ENCODE measurements at places on chromosomes 5 and 9.

DNA sequence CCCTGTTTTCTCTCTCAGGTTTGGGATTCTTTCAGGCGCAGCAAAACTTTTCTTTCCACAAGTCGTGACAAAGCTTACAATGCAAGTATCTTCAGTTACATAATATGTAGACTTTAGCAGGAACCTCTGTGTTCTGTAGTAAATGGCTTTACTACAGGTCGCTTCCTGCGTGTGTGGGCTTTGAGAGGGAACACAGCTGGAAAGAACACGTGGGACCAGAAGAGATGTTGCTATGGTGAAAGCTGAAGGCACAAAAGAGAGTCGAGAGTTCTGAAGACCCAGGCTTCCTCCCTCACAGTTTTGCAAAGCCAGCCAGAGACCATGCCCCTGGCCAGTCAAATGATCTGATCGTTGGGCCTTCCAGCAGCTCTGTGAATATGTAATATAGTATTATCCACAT, 4.0 kb downstream of the ANKRD55 start:
- DNase-seq: no peak

DNA sequence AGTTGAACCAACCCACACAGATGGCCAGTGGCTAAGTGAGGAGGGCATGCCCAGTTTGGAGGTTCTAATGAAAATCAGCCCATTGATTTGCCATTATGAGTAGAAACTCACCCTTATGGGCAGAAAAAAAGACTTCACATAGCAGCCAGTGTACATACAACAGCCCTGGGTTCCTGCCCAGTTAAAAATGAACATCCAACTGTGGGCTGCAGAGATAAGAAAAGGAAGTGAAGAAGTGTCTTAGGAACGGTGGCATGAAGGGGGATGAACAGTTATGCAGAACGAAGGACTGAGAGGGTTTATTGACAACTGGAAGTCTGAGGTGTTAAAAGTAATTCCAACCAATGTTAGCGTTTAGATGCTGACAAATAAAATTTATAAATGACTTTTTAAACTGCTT, 118.4 kb downstream of the MARCHF3 start:
- no peak for DNase-seq

- no peak for DNase-seq
These were observed 14.0 kb downstream of the FPGS start for GRCh38 chr9:127816728-127817127.

DNA sequence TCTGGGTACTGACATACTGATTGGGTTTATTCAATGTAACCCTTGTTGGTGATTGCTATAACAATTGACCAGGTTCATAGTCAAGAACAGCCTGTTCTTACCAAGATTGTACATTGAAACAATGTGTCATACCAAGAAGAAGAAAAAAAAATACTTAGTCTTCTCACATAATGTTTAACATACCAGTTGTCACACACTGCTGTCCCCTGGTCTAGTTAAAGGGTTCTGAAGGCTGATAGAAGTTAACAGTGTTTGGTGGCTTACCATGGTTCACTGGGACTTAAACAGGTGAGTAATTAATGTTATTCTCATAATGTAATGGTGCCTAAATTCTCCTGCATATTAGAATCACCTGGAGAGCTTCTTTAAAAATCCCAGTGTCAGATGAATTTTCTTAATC, 18.5 kb upstream of the CDC42SE2 start:
- DNase-seq: no peak

- no peak for DNase-seq
These were observed 38.3 kb upstream of the ZFYVE16 start for GRCh38 chr5:80369521-80369920.

DNA sequence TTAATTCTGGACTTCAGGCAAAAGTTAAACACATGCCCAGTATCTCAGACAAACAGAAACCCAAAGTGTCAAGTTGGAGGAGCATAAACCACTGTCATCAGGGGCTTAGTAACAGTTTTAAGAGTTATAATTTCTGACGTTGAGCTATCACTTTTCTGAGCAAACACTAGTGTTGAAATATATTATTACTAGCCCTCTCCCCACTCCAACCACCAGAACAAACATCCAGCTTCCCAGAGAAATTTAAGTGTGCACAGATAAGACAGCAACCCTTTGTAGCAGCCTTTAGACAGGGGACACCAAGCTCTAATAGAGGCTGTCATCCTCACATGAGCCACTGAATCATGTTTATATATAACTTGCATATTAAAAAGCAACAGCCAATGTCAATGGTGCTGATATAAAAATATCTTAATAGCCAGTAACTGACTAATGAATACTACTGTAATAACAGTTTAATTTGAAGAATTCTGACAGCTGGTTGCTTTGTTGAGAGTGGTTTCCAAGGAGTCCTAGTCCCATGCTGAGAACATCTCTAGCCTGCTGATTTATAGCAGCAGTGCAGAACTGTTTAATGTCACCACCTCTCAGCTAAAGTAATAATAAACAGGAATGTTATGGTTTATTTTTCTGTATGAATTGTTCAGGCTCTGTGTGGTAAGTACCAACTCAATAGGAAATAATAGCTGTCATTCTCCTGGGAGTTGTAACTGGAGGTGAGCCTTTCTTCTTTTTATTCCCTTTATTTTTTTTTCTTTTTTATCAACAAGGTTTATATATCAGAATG, 528.7 kb upstream of the ZNF608 start:
- no peak for DNase-seq

DNA sequence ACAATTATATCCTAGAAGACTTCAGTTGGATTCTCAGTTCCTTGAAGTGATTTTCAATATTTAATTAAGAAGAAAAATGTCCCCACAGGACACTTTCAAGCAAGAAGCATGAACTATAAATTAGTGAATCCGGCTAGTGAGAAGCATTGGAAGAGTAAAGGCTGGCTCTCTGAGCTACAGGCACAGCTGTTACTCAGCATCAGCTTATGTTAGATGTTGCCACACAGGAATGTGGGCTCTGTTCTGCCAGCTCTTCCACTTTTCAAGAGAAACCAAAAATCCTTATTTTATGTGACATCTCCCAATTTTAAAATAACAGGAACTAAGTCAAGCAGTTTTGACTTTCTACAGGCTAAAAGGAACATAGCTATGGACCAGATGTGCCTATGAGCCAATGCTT, 14.9 kb downstream of the ZNF474 start:
- no peak for DNase-seq

DNA sequence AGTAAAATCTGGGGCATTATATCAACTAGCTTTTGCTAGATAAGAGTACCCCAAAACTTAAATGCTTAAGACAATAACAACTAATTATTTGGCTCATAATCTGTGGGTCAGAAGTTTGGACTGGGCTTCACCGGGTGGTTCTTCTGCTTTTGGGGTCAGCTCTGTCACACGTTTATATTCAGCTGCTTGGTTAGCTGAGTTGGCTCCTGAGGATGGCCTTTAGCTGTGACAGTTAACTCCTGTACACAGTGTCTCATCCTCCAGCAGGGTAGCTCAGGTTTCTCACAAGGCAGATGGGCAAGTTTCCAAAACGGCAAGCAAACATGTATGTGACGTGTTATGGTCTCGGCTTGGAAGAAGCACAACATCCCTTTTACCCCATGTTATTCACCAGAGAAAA, 488.2 kb downstream of the TLE4 start:
- no peak for DNase-seq

GRCh38 chr5:74949976-74950375, 83.8 kb upstream of the FAM169A start:
- DNase-seq: no peak

- no peak for DNase-seq
These were observed 93.1 kb upstream of the DHFR start for GRCh38 chr5:80747922-80748321.

- no peak for DNase-seq
These were observed 40.7 kb downstream of the HRH2 start for GRCh38 chr5:175698401-175699115.

- no peak for DNase-seq
These were observed 27.9 kb upstream of the IFNA14 start for GRCh38 chr9:21267485-21268346.

GRCh38 chr5:114361724-114362196, at the start of gene KCNN2:
TSS of gene KCNN2 (plus strand) at chr5:114362070. CDS start at chr5:114362140, 70 bp downstream.
- DNase-seq: no peak

GRCh38 chr5:103270581-103270980, 12.0 kb downstream of the MACIR start:
- no peak for DNase-seq

GRCh38 chr5:32170303-32171151, 3.6 kb downstream of the GOLPH3 start:
- no peak for DNase-seq

DNA sequence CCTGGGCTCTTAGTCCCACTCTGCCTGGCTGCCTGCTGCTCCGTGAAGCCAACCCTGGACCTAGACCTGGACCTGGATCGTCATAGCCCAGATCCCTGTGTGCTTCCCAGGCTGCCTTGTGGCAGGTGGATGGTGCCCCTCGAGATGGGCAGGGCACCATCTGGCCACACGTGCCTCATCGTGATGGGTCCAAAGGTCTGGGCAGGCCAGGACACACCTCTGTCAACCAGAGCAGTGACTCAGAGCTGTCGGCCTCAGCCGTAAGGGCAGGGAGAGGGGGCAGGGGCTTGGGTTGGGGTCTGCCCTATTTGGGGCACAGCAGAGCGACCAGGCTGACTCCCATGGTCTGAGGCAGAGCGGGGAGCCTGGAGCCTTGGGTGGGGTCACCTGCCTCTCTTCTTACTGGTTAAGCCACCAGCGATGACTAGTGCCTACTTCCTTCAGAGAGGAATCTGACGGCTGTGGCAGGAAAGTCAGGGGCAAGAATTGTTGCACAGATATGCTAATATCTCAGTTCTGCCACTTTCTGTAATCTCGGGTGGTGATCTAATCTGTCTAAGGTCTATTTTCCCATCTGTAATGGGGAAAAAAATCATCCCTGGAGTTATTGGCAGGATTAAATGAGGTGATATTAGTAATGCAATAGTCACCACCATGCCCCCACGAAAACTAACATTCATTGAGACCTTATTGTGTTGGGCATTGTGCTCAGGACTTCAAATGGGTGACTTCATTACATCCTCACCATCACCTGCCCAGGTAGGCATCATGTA, 3.2 kb upstream of the CDHR2 start:
- DNase-seq: no peak

- DNase-seq: no peak
These were observed 1414.9 kb upstream of the NUDT12 start for GRCh38 chr5:104977529-104977928.

DNA sequence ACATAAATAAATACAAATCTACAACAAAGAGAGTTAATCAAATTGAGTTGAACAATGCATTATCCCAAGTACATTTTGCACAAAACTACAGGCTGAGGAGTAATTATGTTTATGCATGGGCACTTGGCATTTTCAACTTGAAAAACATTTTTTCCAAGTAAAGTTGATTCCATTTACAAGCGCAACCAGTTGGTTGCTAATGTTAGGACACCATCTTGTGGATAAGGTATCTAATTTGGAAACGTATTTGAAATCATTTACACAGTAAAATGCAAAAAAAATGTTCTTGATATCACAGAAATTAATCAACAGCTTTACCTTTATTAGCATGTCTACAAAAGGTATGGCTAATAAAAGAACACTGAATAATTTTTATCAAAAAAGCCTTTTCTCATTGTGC, 18.8 kb downstream of the FTMT start:
- DNase-seq: no peak

DNA sequence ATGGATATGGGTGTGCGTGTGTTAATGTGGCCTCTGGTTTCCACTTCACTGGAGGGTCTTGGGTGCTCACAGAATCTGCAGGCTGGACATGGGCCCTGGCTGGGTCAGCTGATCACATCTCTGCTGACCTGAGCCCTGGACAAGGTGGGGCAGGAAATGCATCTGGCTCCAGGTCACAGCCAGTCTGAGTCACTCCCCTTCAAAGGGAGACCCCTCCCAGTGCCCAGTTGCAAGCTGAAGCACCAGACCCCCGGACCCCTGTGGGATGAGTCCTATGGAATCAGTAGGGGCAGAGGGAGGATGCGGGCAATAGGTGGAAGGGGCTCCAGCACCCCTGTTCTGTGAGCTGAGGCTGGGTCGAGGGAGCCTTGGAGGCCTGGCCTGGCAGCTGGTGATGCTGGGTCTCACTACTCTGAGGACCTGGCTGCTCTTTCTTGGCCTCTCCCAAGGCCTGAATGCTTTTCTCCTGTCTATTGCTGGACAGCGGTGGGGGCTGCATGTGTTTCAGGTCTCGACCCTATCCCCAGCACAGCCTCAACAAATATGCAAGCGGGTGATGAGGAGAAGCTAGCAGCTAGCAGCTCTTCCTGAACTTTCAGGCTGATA, 54.5 kb downstream of the PHF2 start:
- DNase-seq: no peak

DNA sequence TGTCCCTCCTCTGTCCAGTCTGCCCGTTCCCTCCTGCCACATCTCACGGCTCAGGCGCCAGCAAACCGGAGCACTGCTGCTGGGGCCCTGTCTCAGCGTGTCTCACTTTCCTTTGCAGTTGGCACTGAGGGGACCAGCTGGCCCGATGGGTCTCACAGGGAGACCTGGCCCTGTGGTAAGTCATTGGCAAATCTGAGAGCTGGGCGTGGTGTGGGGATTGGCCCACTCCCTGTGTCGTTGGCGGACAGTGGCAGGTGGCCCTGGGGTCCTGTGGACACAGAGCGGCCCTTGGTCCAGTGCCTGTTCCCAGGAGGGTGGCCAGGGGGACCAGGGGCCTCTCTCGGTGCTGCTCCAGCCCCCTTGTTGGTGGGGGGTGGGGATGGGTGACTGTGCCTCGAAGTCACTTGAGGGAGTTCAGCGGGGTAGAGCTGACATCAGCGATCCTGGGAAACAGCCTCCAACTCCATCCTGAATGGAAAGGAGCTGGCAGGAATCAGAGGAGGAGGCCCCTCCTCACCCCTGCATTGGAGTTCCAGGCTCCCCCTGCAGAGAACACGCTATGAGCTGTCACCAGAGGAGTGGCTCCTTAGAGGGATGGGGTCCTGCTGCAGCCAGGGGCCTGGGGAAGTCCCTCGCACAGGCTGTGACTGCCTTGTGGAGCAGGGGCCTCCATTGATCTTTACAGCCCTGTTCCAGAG, 111.0 kb downstream of the COL5A1 start:
- no peak for DNase-seq

GRCh38 chr5:126926187-126926586, 104.2 kb downstream of the MARCHF3 start:
- no peak for DNase-seq

DNA sequence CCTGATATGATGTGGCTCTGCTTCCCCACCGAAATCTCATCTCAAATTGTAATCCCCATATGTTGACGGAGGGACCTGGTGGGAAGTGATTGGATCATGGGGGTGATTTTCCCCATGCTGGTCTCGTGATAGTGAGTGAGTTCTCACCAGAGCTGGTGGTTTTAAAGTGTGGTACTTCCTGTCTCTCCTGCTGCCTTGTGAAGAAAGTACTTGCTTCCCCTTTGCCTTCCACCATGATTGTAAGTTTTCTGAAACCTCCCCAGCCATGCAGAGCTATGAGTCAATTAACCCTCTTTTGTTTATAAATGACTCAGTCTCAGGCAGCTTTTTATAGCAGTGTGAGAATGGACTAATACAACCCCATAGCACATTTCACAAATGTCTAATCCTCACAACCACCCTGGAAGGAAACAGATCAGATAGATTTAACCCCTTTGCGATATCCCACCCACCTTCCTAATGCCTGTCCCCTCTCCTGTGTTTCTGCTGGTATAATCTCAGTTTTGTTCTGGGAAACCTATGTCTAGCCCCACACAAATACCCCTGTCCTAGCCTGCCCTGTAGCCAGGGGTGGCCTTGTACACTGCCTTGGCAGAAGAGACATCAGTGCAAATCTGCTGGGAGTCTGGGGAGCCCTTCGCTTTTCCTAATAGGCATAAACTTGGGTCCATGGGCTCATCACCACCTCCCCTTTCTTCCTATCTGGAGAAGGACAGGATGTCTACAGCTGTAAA, 157.0 kb upstream of the RAI14 start:
- no peak for DNase-seq

- DNase-seq: no peak
These were observed 27.7 kb downstream of the GLIS3 start for GRCh38 chr9:4272126-4272525.

GRCh38 chr5:39970117-39970798, 545.5 kb upstream of the DAB2 start:
- no peak for DNase-seq
